Right ventricle myocardium superior (tissue), 1 donor: ENCODE measurements at places on chromosomes 2 and 18. TPM values are rescaled to one million over a fixed set of nuclear protein-coding genes. Genes with fewer than 3 reads are reported as not detected.

EML6 gene
- 0.56 TPM for total RNA-seq

MCFD2 gene
- 57.1 TPM for total RNA-seq

EDAR gene
- total RNA-seq, result 0.11 TPM

- DNase-seq, result no peak
Measured at GRCh38 chr2:137879121-137879520, 85.2 kb upstream of the HNMT start.

- DNase-seq, result no peak
Measured at GRCh38 chr18:73826098-73826497, 321.5 kb downstream of the FBXO15 start.

DNA sequence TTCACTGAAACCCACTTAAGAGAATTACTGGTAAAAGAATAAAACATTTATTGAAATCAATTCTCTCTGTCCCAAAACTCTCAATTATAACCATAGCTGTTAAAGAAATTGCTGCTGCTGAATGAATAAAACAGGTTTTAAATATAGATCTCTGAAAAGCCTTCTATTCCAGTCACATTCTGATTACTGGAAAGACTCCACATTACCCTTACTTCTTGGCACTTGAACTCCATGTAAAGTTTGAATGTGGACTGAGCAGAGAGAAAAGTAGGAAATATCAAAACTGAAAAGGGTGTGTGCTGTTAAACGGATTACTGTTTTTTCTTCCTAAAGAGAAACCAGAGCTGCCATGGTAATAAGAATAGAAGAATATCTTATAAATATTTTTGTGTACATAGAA is 655.3 kb upstream of the SETBP1 start:
- no peak for DNase-seq

DNA sequence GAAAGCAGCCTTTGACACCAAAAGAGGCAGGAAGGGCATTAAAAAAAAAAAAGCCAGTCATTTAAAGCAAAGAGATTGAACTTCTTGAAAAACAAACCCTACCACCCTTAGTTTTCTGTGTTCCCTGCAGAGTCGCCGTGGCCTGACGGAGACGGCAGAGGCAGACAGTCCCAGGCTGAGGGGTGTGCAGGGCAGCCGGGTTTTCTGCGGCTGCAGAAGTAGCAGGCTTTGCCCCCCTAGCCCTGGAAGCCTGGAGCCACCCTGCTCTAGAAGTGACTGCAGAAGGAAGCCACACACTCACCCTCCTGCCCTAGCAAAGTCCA is 2.8 kb downstream of the INPP5D start:
- DNase-seq, result no peak

DNA sequence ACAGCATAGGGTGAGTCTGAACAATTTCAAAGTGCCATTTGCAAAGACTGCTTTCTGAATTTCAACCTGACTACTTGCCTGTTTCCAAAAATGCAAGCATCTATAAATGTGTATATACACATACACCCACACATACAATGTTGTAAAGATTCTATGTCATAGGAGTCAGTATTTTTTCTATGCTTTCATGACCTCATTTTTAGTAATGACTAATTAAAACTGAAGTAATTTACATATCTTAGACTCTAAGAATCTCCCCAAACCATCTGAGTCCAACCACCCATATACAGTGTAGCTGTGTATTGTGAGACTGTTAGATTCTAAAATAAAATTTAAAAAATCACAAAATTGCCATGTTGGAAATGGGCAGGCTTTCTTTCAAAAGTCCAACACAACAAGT is 162.0 kb upstream of the STK17B start:
- no peak for DNase-seq

DNA sequence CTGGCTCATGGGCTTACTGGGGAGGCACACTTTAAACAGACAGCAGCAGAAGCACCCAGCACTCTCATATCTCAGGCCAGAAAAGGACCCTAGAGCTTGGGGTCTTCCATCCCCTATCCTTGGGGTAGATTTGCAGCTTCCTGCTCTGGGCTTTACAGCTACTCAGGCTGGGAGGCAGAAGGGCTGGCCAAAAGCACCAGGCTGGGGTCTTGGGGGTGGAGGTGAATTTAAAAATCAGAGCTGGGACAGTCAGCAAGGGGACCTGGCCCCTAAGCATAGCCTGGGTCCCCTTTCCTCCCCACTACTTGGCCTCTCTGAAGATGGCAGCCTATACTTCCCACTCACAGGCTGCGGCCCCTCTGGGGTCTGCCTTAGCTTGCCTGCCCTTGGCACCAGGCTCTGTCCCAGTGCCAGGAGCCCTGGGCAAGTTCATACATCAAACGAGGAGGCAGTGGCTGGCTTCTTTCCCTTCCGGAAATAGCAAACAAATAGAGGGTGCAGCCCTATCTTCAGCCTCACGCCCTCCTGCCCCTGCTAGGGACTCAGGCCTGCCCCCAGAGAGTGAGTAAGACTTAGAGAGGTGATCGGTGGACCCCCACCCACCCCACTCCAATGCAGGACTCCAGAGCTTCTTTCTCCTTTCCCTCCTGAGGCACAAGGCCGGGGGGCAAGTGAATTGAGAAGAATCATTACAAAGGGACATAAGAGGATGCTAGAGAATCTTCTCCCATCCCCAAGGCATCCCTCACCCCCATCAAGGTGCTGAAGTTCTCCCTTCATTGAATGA is 26.0 kb upstream of the TNS1 start:
- peak; percentile 40 for DNase-seq

DNA sequence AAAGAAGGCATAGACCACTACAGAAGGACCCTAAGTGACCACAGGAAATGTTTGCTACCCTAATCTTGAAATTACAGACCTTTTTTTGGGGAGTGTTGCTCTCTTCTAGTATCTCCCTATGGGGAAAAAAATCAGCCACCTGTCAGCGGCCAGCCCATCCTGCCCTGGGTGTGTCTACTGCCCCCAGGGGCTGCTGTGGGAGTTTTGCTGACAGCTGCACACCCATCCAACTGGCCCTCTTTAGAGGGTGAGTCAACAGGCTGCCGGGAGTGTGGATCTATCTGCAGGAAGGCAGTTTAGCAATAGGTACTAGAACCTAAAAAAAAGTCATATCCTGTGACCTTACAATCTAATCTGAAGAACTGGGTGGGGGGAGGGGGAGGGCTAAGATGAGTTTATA is 796 bp upstream of the DYSF start:
- DNase-seq, result no peak
